Kidney (tissue), 22 donors: ENCODE measurements at places on chromosomes 5 and 9. TPM values are rescaled to one million over a fixed set of nuclear protein-coding genes. Genes with fewer than 3 reads are reported as not detected.

DNA sequence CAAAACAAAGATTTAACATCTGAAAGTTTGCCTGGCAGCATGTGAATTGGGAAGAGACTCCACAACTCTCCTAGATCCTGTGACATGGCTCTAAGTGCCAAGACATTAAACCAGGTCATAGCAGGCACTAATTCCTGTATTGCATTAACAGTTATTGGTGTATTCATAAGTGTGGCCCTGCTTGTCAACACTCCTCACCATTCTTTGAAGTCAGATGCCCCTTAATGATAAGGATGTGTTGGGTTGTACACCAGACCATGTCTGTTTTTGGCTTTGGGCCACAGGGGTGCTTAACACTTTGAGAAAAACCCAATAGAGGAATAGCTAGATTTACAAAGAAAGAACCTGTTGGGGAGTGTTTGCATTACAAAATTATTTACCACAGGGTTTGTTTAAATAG lies 43.4 kb upstream of the PDE8B start:
- no peak for DNase-seq

GRCh38 chr5:86596476-86596875 lies 21.3 kb upstream of the COX7C start:
- DNase-seq: no peak

GRCh38 chr5:72301557-72301956 lies 18.5 kb downstream of the MRPS27 start:
- no peak for DNase-seq

GRCh38 chr5:9922719-9923118 lies 292.6 kb upstream of the TAS2R1 start:
- DNase-seq: no peak

GRCh38 chr5:138975098-138975847 lies 100.1 kb upstream of the LRRTM2 start:
- peak; percentile 83 for DNase-seq

IRX4 gene
- polyA plus RNA-seq: not detected

SPINK13 gene
- polyA plus RNA-seq: 0.43 TPM

- DNase-seq: peak; percentile 74
These were observed 379 bp upstream of the TICAM2 start for GRCh38 chr5:115602591-115603125.

GRCh38 chr5:35294017-35294416 lies 63.7 kb upstream of the PRLR start:
- no peak for DNase-seq

GPRIN1 gene
- polyA plus RNA-seq: 0.45 TPM

HTR1A gene
- polyA plus RNA-seq: not detected

DNA sequence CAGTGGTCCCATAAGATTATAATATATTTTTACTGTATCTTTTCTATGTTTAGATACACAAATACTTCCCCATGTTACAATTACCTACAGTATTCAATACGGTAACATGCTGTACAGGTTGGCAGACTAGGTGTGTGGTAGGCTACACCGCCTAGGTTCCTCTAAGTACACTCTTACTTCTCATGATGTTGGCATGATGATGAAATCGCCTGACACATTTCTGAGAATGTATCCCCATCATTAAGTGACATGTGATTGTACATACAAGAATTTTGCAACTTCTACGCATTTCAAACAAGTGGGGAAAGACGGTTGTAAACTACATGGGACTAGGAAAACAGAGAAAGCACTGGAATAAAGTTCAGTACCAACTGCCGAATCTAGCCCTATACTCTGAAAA lies 53.3 kb downstream of the SETX start:
- DNase-seq: no peak

DNA sequence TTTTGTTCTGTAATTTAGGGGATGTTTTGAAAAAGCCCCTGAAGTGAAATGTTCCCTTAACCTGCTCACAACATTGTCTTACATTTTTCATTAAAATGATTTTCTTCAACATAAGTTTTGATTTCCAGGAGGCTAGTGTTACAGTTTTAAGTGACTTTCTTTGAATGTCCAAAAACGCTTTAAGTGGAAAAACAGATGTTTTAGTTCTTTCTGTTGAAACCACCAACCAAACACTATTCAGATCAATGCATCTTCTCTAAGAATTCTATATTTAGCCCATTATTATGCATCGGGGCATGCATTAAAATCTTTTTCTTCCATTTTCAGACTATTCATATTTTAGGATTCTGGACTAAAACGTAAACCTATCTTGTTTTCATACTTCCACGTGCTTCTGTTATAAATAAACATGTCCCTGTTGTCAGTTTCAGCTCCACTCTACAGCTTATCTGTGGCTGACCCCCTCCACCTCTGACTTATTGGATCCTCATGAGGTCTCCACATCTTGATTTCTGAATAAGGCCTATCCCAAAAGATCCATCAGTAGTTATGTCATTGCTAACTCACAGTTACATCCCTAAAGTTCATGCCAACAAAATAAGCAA lies 882.3 kb upstream of the SEMA6A start:
- DNase-seq: no peak

- no peak for DNase-seq
These were observed 50.8 kb downstream of the ALDH7A1 start for GRCh38 chr5:126544087-126544740.

GRCh38 chr5:78731884-78732283 lies 83.3 kb upstream of the LHFPL2 start:
- no peak for DNase-seq

- no peak for DNase-seq
These were observed 38.0 kb downstream of the WDR41 start for GRCh38 chr5:77454123-77454522.

DNA sequence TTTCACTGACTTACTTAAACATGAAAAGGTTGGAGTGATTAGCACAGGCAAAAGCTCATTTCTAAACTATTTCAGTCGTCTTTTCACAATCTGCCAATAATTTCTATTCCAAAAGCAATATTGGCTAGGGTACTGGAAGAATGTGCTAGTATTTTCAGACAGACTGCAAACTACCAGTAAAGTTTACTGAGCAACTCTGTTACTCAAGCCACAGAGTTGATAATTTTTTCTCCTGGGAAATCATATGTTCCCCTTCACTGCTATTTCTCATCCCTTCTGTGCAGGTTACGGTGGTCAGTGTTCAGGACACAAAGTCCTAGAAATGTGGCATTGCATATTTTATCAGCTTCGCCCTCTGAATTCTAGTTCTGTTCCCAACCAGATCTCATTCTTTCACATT lies 343.3 kb upstream of the TNC start:
- no peak for DNase-seq

GRCh38 chr5:35230038-35230611 lies at the start of gene PRLR:
Gene PRLR, minus strand, starts transcription at chr5:35230487. Its CDS starts 140,867 bp downstream, at chr5:35089620.
- DNase-seq: peak; percentile 76

PCDHGA3 gene
- 0.22 TPM for polyA plus RNA-seq

DNA sequence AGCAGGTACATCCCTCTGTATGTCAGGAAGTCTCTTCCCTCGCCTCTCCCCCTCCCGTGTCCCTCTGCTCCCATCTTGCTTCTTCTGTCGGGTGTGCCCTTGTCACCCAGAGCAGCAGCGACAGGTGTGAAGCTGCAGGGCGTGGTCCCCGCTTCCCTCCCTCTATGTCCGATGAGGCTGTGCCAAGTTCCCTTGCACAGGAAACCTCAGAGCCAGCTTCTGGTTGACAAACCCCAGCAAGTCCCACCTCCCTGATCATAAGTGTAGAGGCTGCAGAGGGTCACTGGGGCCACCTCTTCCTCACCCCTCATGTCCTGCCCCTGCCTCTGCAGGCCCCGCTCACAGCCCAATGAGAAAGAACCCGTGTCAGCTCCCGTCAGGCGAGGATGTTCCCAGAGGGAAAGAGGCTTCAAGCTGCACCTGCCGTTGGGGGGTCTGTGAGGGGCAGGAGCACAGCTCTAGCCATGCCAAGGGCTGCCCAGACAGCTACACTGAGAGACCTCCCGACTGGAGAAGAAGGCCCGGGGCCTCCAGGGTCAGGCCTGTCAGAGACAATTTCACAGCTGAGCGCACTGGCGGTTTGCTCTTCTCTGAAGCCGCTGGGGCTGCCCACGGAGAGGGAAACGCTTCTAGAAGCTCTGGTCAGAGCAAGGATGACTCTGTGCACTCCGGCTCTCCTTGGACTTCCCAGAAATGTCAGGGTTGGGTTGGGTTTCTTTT lies 73.3 kb downstream of the AK8 start:
- peak; percentile 57 for DNase-seq

CCNI2 gene
- polyA plus RNA-seq: 3.8 TPM

DNA sequence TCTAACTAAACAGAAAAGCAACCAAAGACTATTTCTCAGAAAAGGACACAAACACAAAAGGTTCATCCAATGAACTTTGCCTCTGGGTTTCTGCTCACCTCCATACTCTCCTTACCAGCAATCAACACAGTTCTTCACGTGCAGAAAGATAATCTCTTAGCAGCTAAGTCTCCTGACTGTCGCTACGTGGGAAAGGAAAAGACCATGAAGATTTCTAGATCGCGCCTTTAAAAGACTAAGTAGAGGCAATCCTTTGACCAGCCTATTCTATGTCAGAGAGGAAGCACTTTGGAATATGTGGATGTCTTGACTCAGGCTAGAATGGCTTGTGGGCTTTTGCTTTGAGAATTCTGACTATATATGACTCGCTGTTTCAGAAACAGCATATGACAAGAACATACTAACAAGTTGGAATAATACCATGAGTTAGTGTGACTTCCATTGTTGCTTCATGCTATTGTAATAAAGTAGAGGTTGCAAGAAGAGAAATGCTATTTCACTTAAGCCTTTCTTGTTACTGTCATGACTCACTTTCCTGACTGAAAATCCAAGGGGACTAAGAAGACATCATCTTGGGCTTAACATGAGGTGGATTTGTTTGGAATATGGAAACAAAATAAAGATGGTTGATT lies 339.5 kb upstream of the RFX3 start:
- DNase-seq: no peak

CFAP157 gene
- polyA plus RNA-seq: 0.41 TPM

TAL2 gene
- not detected for polyA plus RNA-seq

- no peak for DNase-seq
These were observed 101.2 kb downstream of the NLN start for GRCh38 chr5:65823204-65823603.

SLC6A18 gene
- polyA plus RNA-seq: 1.5 TPM

GRCh38 chr5:42879291-42879690 lies 67.6 kb upstream of the SELENOP start:
- no peak for DNase-seq

GRCh38 chr5:84274585-84275468 lies 109.9 kb downstream of the EDIL3 start:
- peak; percentile 68 for DNase-seq

SPAG8 gene
- polyA plus RNA-seq: 2.4 TPM

DNA sequence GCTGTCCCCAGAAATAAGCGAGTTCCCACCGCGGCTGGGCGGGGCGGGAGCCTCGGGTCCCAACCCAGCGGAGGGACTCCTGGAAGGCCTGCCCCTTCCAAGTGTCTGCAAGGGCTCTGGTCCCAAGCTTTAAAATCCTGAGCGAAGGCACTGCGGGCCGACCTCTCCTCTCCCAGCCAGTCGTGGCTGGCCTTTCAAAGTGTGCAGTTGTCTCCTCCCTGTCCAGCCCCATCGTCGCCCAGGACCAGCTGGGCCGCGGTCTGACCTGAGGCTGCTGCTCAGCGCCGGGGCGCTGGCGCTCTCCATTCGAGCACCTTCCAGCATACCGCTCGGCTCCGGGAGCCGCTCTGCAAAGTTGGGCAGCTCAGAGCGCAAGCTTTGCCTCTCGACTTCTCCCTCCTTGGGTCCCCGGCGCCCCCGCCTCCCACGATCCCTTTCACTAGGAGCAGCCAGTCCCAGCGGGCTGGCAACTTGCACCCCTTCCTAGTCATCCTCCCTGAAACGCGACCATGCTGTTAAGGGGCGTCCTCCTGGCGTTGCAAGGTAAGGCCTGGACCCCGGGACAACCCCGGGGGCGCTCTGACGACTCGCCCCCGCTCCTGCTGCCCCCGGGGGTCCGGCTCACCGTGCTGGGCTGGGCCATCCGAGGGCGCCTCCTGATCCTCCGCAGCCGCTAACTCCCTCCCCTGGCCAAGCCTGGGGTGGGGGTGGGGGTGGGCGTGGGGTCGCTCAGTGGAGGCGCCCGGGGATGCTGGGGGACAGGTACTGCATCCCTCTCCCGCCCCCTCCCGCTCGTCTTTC lies at the start of gene MAMDC2:
Gene MAMDC2 (plus strand): TSS at position 160 of the 801 bp plus-strand sequence. CDS start 350 bp downstream, at position 510.
- DNase-seq: peak; percentile 55

PIP5K1B gene
- polyA plus RNA-seq: 9.4 TPM

DNAJB5 gene
- polyA plus RNA-seq: 9.7 TPM

DNA sequence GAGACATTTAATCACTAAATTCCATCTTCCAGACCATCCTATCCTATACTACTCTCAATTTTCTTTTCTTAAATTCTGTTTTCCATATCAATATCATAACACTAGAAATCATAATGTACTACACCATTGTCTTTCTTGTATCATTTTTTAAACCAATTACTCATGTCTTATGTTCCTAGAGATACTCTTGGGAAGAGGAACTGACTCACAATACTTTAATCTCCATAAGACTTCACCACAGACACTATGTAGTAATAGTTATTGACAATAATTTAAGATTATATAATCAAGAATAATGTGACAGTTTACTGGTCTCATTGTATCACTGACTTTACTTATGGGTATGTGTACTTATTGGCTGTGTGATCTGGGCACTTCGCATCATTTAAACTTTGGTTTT lies 43.8 kb downstream of the PCDHGC5 start:
- no peak for DNase-seq

IL33 gene
- polyA plus RNA-seq: 3.7 TPM
